ENCODE measurements at places on chromosomes 2 and 18. TPM values are rescaled to one million over a fixed set of nuclear protein-coding genes. Genes with fewer than 3 reads are reported as not detected.

DNA sequence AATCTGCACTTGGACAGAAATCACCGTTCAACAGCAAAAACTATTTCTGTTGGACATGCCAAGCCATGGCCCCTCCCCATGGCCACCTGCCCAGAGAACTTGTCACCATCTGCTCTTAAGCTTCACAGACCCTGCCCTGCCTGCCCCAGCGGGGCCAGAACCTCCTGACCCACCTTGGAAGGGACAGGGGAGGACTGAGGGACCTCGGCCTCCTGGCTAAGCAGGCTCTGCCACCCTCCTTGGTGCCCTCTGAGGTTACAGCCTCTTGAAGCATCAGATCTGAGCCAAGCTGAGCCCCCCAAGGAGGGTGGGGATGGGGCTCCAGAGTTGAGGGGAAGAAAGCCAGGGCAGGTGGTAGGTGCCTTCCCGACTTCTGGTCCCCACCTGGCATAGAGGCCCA, 6.5 kb downstream of the TEX261 start:
- DNase-seq: no peak

DNA sequence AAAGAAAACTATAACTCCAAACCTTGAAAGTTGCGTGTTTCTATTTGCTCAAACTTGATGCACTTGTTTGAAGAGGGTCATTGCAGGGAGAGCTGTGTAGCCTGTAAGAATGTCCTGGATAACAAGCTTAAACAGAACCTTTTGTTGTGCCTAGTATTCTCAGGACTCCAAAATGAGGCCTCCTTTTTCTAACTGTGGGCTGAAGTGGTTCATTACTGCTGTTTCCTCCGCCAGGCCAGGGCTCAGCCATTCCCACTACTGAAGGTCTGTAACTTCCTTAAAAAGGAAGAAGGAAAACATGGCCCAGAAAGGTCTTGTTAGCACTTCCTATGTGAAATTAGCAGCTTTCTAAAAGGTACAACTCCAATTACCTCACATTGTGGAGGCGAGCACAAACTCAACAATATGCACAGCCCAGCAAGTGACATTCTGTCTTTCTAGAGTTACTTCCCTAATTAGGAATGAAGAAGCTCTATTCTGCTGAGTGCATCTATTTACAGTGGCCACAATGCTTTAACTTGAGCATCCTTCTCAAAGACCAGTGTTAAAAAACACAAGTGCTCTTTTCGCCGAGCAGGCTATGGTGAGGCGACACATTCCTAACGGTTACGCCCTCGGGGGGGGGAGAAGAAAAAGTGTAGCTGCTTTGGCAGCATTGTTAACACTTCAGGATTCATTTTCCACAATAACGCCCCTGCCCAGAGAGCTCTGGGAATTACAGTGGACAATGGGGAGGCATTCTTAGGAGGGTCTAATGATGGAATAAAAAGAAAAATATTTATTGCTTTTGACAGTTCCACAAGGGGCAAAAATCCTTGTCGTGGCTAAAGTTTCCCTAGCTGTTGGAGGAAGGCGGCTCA, 136.9 kb upstream of the SIX3 start:
- no peak for DNase-seq

AKAIN1 gene
- total RNA-seq: not detected

GRCh38 chr18:52163478-52163877, 176.5 kb upstream of the DCC start:
- DNase-seq: no peak

CLEC4F gene
- total RNA-seq: not detected
